ENCODE measurements at places on chromosomes 1 and 21.

DNA sequence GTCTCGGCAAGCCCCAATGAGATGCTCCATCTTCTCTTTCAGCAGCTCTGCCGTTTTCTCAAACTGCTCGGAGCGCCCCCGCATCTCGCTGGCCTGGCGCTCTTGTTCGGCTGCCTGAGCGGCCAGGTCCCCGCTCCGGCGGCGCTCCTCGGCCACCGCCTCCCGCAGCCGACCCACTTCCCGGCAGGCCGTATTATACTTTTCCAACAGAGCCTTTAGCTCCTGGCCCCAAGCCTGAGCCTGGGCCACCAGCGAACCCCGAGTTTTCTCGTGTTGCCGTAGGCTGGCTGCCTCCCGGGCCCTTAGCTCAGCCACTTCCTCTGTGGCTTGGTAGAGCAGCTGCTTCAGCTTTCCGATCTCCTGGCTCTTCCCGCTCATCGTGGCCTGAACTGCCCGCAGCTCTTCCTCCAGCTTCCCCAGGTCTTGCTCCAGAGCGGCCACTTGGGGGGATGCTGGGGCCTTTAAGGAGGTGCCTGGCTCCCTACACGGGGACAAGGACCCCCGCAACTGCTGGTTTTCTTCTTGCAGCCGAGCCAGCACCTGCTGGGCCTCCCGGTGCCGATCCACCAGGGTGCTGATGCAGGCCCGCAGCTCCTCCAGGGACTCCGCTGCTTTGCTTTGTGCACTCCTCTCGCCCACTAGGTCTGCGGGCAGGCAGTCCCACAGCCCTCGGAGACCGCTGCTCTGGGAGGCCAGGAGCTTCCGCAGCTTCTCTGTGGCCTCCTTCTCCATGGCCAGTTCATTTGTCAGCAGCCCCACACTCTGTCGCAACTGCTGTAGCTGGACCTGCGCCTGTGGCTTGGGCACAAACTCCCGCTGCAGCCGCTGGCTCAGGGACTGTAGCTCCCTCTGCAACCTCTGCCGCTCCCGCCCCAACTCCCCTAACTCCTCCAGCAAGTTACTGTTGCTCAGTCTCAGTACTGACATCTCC is 13.4 kb upstream of the PIAS3 start:
- DNase-seq = no peak

DNA sequence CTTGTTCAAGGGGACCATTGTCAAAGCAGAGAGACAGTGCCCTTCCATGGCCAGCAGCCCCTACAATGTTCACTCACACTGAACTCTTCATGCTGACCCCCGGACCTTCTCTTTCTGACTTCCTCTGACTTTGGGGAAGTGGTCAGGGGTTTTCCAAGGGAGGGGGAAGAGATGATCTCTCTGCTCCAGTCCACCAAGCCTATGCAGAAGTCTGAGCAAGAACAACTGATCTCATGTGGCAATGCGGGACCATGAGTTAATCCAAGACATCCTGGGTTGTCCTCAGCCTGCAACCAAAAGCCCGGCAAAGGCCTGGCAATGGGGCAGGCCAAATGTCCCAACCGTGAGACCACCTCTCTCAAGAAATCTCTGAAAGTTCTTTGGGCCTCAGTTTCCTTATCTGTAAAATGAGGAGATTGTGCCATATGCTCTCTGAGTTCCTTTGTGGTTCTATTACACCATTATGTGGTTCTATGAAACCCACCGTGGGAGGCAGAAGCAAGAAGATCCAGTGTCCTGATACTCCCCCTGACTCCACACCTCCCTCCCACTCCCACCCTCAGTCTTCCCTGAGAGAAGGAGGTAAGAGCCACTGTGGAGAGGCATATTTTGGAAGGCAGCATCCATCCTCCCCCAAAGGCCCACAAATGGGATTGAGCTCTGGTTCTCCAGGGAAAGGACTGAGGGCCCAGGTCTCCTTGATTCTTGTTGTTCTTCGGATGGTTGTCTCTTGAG is 11.8 kb upstream of the ARHGEF2 start:
- DNase-seq = no peak

GRCh38 chr1:71041806-71042205 is 5.8 kb downstream of the PTGER3 start:
- DNase-seq = no peak

- no peak for DNase-seq
Observed at GRCh38 chr1:47522935-47523834, 85.3 kb downstream of the FOXD2 start.

DNA sequence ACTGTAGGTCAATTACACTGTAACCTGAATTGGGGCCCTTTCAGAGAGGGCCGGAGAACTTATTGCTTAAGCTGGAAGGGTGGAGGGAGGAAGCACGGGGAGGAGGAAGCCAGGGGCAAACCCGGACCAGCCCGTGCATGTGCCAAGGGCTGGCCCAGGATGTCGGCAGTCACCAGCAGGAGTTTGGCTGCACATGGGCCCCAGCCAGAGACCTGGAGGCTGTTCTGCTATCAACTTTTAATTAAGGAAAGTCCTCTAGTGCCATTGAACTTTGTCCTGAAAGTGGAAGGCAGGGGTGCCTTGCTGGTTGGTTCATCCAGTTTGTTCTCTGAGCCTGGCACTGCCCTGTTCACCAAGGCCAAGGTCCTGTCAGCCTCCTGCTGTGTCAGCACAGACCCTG is 200.8 kb upstream of the VAMP3 start:
- no peak for DNase-seq

- DNase-seq = no peak
Observed at GRCh38 chr1:24151175-24151533, 8.2 kb upstream of the IL22RA1 start.

- DNase-seq = no peak
Observed at GRCh38 chr1:34263406-34263805, 86.7 kb downstream of the C1orf94 start.

GRCh38 chr1:54372978-54373377 is 33.2 kb downstream of the SSBP3 start:
- no peak for DNase-seq

GRCh38 chr1:109630081-109630897 is 10.7 kb downstream of the AMPD2 start:
- no peak for DNase-seq

GRCh38 chr1:218171302-218171893 is 113.7 kb upstream of the RRP15 start:
- no peak for DNase-seq

GRCh38 chr1:205500240-205501233 is 3.9 kb upstream of the CDK18 start:
- no peak for DNase-seq

DNA sequence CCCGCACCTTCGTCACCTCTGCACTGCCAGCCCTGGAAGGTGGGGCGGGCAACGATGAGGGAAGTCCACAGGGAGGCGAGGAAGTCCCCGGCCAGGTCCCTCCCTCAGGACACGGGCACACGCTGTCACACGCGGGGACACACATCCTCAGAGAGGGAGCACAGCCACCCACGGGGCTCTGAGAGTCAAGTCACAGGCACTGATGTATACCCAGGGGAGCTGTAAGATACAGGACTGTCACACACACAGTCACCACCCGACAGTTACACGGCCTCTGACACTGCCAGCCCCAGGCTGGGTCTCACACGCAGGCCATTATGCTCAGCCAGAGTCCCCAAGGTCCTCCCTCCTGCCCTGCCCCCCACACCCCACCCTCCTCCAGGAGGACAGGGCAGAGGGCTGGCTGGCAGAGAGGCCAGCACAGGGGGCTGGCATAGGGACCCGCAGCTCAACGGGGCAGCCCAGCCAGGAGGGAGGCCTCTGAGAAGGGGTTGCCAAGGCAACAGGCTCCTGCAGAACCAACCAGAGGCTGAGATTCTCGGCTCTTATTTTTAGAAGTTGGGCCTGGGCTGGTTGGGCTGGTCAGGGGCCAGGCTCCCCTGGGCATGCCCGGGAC is 17.7 kb upstream of the ADGRB2 start:
- DNase-seq = no peak

GRCh38 chr1:23526329-23527041 is 4.5 kb downstream of the E2F2 start:
- DNase-seq = no peak

GRCh38 chr1:184535191-184535970 is 148.6 kb downstream of the C1orf21 start:
- DNase-seq = no peak

- DNase-seq = no peak
Observed at GRCh38 chr1:92577261-92577895, 90.7 kb upstream of the GFI1 start.

DNA sequence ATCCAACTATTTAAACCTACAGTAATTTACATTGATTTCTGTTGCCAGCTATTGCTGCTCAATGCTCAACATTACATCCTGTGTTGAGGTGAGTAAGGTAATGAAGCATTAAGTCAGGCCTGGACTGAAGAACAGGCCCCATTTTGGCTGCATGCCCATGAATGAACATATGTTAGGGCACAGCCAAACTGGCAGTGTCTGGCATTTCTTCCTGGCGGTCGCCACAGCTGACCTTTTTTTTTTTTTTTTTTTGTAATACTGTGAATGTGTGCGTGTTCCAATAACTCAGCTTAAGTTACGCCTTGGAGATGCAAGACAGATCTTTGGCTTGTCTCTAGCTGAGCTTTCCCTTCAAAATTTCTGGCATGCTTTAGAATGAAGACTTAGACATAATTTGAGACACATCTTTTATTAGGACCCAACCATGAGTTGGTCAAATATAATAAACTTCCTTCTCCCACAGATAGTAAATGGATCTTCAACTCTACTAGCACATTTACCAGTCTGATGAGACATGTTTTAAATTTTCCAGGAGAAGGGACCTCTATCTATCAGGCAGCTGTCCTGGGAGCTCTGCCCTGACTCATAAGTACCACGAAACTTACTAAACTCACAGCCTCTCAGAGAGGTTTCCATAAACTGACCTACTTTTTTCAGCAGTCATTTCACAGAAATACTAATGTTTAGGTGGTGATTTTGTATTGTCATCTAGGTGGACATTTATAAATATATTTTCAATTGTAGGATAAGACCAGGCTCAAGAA is 341.1 kb upstream of the RUNX1 start:
- DNase-seq = no peak

GRCh38 chr1:109796484-109797302 is 33.0 kb upstream of the EPS8L3 start:
- DNase-seq = no peak

GRCh38 chr1:59516881-59517280 is 220.0 kb downstream of the FGGY start:
- DNase-seq = no peak

DNA sequence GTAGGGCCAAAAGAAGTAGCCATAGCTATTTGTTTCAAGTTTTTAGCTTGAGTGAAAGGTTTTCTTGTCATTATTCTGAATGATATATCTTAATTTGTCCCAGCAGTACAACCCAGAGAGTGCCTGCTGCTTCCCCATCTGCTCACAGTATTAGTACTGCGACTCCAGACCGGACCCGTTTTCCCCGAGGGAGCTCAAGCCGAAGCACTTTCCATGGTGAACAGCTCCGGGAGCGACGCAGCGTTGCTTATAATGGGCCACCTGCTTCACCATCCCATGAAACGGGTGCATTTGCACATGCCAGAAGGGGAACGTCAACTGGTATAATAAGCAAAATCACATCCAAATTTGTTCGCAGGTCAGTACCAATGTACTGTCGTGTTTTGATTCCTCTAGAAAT is 37.2 kb upstream of the C1orf115 start:
- DNase-seq = no peak

- no peak for DNase-seq
Observed at GRCh38 chr1:174164826-174165225, 5.5 kb downstream of the RABGAP1L start.

DNA sequence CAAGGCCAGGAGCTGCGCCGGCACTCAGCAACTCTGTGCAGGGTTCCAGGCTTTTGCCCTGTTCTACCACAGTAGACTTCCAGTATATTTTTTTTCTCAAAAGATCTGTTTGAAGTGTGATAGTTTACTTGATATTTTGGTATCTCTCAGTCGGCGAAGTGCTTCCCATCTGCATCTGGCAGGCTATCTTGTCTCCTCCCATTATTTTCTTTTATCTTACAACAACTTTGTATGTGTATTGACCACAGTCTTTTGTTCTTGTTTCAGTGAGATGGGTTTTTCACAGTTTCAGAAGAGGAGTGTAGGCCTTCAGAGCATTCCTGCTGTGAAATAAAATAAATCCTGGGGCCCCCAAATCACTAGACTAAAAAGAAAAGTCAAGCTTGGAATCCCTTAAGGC is 292.9 kb downstream of the PTGER3 start:
- DNase-seq = no peak

- no peak for DNase-seq
Observed at GRCh38 chr21:45406801-45407628, 2.0 kb downstream of the COL18A1 start.

DNA sequence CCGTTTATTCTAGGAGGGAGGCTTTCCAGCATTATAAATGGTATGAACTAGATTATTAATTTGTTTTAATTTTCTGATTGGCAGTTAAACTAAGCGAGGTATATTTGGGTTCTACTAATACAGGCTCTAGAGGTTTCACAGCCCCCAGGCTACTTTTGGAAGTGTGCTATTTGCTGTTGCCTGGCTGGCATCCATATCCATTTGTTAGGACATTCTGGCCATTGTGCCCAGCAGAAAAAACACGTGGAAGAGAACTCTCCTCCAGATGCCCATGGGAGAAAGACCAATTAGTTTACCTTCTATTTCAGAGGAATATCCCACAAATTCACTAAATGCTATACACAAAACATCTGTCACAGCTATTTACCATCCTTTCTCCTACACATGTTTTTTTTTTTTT is 29.3 kb downstream of the MACO1 start:
- no peak for DNase-seq

DNA sequence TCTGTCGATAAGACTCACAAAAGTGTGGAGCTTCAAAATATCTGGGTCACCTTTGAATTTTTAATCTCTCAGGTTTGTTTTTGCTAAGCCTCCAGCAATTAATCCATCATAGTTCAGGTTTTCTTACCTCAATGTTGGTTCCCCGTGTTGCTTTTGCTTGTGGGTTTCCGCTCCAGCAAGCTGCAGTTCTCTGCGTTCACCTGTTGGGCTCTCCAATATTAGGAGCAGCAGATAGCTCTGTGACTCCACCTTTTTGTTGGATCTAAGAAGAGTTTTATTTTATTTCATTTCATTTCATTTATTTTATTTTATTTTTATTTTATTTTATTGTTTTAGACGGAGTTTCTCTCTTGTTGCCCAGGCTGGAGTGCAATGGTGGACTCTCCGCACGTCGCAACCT is 335.5 kb downstream of the COL11A1 start:
- no peak for DNase-seq
